ENCODE measurements at places on chromosomes 5 and 9.

- no peak for DNase-seq
Measured at GRCh38 chr5:156376751-156377150, 49.8 kb downstream of the SGCD start.

- DNase-seq, result peak; percentile 78
Measured at GRCh38 chr9:120928483-120929228, 2.1 kb upstream of the TRAF1 start.

GRCh38 chr5:125478599-125478998 is 732.2 kb upstream of the ZNF608 start:
- no peak for DNase-seq

GRCh38 chr5:131277875-131278740 is 14.3 kb downstream of the CDC42SE2 start:
- no peak for DNase-seq

DNA sequence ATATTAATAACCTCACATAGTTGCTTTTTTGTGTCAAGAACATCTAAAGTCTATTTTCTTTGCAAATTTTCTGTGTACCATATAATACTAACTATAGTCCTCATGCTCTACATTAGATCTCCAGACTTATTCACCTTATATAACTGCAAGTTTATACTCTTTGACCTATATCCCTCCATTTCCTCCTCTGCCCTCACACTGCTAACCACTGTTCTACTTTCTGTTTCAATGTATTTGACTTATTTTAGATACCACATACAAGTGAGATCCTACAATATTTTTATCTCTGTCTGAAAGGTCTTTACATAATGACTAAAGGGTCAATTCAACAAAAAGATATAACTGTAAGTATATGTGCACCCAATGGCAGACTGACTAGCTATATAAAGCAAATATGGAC is 789.7 kb upstream of the ZNF608 start:
- DNase-seq, result no peak

DNA sequence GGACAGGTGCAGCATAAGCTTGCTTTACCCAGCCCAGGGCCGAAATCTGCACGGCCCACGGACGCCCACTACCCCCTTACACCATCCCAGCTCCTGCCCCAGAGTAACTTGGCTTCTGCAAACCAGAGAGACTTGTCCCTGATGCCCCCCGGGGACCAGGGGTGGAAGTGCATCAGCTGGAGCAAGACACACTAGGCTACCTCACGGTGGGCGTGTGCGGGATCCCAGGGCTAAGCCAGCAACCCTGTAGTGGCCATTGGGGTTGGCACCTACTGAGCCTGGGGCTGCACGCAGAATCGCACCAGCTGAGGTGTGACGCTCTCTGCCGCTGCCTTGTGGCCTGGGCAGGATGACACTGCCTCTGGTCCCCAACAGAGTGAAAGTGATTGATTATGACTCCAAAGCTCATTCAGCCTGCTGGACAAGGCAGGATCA is 6.1 kb upstream of the ZNF79 start:
- DNase-seq, result peak; percentile 34

DNA sequence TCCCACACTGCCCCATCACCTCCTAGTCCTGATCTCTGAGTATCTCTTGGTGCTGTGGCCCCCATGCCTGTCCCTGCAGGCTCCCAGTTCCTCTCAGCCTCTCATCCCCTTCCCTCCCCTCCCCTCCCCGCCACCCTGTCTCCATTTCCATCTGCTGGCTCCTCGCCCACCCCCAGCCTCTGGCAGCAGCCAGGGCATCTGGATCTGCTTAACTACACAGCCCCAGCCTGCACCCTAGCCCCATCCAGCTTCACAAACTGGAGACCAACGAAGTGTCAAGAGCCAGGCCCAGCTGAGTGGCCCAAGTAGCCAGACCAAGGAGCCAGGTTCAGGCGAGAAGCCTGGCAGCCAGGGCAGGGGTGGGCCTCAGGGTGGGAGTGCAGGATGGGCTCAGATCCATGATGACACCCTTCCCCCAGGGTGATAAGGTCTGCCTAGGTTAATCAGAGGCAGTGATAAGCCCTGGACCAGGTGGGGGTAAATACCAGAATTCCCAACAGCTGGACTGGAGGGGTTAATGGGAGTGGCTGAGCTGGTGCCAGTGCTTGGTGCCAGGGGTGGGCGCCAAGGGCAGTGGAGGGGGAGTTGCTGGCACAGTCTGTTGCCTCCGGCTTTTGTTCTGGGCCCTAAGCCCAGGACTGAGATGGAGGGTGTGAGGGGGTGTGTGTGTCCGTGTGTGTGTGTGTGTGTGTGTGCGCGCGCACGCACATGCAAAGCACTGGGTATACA is 2.5 kb downstream of the IL11RA start:
- DNase-seq, result no peak

Measured in GM10248 (cell line).